Posterior vena cava (tissue), 2 donors: ENCODE measurements at places on chromosomes 5 and 9. TPM values are rescaled to one million over a fixed set of nuclear protein-coding genes. Genes with fewer than 3 reads are reported as not detected.

MAP1B gene
- total RNA-seq, result 479 TPM

BAAT gene
- total RNA-seq, result not detected

SMIM32 gene
- total RNA-seq, result not detected

GRCh38 chr5:57825031-57825686, 342.5 kb upstream of the ACTBL2 start:
- DNase-seq, result no peak
